H9 (cell line): ENCODE measurements at places on chromosomes 6 and 20. TPM values are rescaled to one million over a fixed set of nuclear protein-coding genes. Genes with fewer than 3 reads are reported as not detected.

The DDO gene
- not detected in 2 replicates for total RNA-seq

The ATP9A gene
- total RNA-seq, result 11.5 and 12.1 TPM in 2 replicates

The DZANK1 gene
- 9.6 and 10.5 TPM in 2 replicates for total RNA-seq

The LHFPL5 gene
- total RNA-seq, result not detected in 2 replicates

The MAN1A1 gene
- 1.6 and 1.9 TPM in 2 replicates for total RNA-seq

The SLC32A1 gene
- total RNA-seq, result 0.24 and 0.33 TPM in 2 replicates

The BPIFB2 gene
- not detected in 2 replicates for total RNA-seq

The DDX43 gene
- total RNA-seq, result 0.33 TPM in 1 of 2 replicates, not detected in the other

The FOXC1 gene
- total RNA-seq, result 0.04 TPM in 1 of 2 replicates, not detected in the other

The RAET1E gene
- not detected in 2 replicates for total RNA-seq

The KCNB1 gene
- total RNA-seq, result 0.42 and 0.68 TPM in 2 replicates

GRCh38 chr20:5181958-5182357 lies 55.1 kb downstream of the CDS2 start:
- DNase-seq, result no peak

GRCh38 chr6:4872841-4873240 lies 96.6 kb downstream of the CDYL start:
- DNase-seq, result no peak

GRCh38 chr20:35290887-35291417 lies 1.3 kb downstream of the FAM83C start:
- no peak for DNase-seq

DNA sequence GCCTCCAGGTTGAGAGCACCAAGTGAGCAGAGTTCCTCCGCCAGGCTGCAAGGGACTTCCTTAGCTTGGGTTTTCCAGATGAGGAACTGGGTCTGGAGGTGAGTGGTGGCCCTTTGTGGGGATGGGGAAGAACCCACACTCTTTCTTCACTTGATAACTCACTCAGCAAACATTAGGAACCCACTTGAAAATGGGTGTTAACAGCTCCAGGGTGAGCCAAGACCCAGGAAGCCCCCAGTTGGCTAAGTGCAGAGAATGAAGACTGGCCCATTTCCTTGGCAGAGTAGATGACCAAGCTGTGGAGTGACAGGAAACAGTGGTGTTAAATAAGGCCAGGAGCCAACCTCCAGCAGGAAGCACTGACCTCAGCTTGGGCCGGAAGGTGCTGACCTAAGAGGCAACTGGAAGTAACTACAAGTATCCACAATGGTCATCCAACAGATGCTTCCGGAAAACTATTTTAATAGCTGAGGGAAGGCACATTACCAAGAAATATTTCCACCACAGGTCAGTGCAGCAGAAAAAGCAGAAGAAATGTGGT lies 22.7 kb downstream of the MRPL14 start:
- DNase-seq, result no peak

DNA sequence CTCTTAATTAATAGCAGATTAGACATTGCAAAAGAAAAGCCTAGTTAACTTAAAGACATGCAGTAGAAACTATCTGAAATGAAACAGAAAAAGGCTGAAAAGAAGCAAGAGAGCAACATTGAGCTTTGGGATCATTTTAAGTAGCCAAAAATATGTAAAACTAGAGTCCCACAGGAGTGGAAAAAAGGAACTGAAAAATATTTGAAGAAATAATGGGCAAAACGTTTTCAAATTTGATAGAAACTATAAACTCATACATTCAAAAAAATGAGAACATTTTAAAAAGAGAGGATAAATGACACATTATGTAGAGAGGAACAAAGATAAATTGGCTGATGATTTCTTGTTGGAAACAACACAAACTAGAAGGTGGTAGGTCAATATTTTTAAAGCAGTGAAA lies 166.1 kb upstream of the AKAP12 start:
- no peak for DNase-seq

DNA sequence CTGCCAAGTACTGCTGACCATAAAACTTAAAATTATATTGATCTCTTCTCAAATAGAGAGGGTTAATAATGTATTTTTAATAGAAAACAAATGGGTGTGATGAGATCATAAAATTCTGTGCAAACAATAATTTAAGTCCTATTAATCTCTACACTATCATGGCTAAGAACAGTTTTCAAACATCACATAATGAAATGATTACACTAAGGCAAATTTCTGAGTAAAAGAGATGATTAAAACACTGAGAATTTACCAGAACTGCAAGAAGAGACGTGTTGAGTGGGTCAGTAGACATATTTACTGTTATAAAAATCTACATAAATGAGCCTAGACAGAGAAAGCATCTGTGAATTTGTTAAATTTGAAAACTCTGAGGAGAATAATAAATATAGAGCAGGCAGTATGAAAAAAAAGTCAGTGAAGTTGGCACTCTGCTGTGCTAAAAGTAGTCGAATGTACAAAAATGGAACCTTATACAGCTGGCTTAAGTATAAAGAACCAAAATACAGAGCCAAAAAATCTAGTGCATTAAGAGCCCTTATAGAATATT lies 302.6 kb upstream of the MANEA start:
- DNase-seq, result no peak

GRCh38 chr6:170057961-170058877 lies 232.7 kb downstream of the DLL1 start:
- DNase-seq, result no peak

GRCh38 chr6:83294676-83295075 lies 101.5 kb downstream of the RWDD2A start:
- DNase-seq, result no peak

GRCh38 chr6:12882761-12883290 lies 166.3 kb downstream of the PHACTR1 start:
- no peak for DNase-seq

GRCh38 chr20:62838128-62838891 lies 21.5 kb downstream of the COL9A3 start:
- no peak for DNase-seq

- no peak for DNase-seq
These were observed 379.9 kb downstream of the SAMD5 start for GRCh38 chr6:147888374-147888773.

- no peak for DNase-seq
These were observed 77.3 kb downstream of the DNAAF9 start for GRCh38 chr20:3330046-3330741.

DNA sequence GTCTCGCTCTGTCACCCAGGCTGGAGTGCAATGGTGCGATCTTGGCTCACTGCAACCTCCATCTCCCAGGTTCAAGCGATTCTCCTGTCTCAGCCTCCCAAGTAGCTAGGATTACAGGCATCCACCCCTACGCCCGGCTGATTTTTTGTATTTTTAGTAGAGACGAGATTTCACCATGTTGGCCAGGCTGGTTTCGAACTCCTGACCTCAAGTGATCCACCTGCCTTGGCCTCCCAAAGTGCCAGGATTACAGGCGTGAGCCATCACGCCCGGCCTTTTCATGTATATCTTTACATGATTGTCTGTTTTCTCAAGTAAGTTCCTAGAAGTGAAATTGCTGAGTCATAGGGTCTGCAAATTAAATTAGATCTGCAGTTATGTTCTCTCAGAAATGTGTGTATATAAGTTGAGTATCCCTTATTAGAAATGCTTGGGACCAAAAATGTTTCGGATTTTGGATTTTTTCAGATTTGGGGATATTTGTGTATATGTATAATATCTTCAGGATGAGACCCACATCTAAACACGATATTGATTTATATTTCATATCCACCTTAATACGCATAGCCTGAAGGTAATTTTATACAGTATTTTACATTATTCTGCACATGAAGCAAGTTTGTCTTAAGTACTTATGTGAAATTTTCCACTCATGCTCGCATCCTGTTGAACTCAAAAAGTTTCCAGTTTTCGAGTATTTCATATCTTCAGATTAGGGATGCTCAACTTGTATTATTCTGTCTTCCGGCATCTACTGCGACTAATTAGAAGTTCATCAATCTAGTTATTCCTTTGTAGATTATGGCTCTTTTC lies 40.4 kb downstream of the TAB2 start:
- no peak for DNase-seq

DNA sequence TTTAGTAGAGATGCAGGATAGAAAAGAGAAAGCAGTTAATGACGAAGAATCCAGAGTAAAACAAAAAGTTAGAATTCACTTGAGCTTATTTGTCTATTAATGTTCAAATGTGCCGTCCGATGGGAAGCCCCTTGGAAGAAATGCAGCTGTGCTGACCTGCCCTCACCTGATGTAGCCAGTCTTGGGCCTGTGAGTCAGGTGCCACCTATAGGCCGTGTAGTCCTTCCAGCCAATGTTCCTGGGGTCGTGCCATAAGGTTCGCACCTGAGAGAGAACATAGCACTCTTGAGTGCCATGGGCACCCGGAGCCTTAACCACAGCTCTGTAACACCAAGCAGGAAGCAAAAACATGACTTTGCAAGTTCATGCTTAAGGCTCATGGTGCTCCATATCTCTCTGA lies 32.4 kb downstream of the THBS2 start:
- DNase-seq, result no peak

DNA sequence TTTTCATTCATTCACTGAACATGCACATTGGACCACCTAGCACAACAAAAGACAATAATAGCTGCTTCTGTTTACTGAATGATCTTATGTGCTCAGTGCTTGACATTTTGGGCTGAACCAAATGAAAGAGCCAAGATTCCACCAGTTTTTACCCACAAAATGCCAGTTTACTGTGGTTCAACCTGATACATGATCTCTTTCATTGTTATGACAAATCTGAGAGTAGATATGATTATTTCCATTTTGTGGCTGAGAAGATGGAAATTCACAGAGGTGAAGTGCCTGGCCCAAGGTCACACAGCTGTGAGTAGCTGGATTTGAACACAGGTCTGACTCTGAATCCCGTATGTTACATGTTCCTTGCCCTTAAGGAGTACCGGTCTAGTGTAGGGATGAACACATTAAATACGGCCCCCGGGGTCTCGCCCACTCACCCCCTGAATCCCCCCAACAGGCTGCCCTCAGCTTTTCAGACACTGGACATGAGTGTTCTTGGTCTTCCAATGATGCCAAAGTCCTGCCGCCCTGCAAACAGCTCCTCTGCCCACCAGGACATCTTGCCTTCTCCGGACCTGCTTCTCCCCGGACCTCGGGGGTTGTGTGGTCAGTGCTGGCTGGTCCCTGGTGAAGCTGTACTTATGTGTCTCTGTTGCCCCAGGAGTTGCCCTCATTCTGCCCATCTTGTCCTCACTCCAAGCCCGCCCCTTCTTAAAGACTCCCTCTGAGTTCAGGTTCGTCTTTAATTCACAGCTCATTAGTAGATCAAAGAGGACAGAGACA lies 58.6 kb upstream of the SLC32A1 start:
- no peak for DNase-seq

- DNase-seq, result no peak
These were observed 103.4 kb upstream of the SLC22A23 start for GRCh38 chr6:3560211-3560610.

DNA sequence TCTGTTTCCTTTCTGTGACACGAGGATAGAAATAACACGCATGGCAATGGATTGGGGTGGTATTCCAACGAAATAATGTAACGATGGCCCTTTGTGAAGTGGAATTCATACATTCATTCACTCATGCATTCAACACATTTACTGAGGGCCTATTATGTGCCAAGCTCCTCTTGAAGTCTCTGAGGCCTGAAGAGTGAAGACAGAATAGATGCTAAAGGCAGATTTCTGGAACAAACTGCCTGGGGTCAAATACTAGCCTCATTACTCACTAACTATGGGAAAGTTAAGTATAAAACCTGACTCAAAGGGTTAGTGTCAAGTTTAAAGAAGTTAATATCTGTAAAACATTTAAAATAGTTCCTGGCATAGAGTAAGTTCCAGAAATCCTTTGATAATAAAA lies 279.6 kb upstream of the SULF2 start:
- no peak for DNase-seq

GRCh38 chr6:169803271-169803811 lies 51.9 kb downstream of the ERMARD start:
- no peak for DNase-seq
